ENCODE measurements at places on chromosomes 5 and 9.

DNA sequence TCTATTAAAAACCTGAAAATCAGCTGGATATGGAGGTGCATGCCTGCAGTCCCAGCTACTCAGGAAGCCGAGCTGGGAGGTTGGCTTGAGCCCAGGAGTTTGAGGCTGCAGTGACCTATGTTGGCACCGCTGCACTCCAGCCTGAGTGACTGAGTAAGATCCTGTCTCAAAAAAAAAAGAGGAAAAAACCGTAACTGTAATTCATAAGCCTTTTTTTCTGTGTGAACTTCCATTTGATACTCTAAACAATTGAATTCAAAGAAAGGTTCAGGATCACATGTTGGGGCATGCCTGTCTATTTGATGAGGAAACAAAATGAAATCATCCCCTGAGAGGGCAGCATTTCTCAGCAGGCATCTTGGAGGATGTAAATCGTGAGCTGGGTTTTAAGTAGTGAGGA lies 38.8 kb downstream of the ITGA2 start:
- no peak overlapping the region for H3K27ac ChIP-seq
- no peaks in the 10 kb centered on the region for H3K27me3 ChIP-seq
- H3K4me1 ChIP-seq, result peaks cover 40% of the 10 kb centered on the region
- H3K36me3 ChIP-seq, result no peaks in the 10 kb centered on the region

DNA sequence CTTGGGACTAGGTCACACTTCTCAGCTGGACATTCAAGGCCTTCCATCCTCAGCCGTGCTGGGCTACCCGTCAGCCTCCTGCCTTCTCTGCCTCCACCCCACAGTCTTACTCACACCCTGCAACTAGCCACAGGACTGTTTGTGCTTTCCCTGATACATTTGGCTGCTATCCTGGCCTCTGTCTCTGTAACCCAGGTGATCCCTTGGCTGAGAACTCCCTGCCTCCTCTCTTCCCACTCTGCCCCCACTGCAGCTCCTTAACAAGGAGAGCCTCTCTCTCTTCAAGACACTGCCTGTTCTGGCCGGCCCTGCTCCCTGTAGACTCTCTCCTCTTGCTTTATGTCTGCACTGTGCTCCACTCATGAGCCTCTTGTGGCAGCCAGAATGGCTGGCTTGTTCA lies 120.6 kb downstream of the MSX2 start:
- no peak for DNase-seq
- no peaks in the 10 kb centered on the region for H3K36me3 ChIP-seq
- no peak overlapping the region for H3K4me3 ChIP-seq
- no peaks in the 10 kb centered on the region for H3K4me1 ChIP-seq

DNA sequence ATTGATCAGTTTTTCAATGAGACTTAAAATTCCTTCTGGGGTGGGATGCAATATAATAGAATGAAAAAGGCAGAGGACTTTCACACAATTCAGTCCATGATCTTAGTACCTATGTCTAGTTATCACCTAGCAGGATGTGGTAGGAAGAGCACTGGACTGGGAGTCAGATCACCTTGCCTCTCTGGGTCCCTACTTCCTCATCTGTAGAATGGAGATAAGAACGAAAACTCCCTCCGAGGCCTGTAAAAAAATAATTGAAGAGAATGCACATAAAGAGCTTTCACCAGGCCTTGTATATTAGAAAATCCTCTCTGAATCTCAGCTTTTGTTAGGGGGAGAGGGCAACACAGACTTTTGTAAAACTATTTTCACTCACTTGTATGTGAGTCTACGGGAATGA lies 681 bp upstream of the TMEFF1 start:
- DNase-seq, result no peak
- H3K27me3 ChIP-seq, result peaks cover 13% of the 10 kb centered on the region
- H3K36me3 ChIP-seq, result no peaks in the 10 kb centered on the region
- no peak overlapping the region for H3K27ac ChIP-seq
- peaks cover 17% of the 10 kb centered on the region for H3K4me1 ChIP-seq

DNA sequence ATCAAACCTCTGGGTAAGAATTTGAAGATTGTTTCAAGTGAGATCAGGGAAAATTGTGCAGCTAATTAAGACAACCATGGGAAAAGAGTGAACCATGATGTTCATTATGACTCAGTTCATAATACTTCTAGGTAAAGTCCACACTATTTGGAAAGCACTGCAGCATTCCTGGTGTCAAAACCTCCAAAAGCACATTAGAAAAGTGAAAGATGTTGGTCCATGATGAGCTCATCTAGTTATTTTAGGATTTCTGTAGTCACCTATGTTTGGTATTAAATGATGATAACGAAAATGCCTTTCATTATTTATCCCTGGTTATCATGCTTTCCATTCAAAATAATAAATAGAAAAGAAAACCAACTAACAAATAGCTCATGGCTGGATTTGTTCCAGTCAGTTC lies 49.1 kb downstream of the PTCD2 start:
- no peak for DNase-seq
- no peaks in the 10 kb centered on the region for H3K36me3 ChIP-seq
- no peak overlapping the region for H3K4me3 ChIP-seq
- no peaks in the 10 kb centered on the region for H3K27me3 ChIP-seq
- H3K4me1 ChIP-seq, result peaks cover 14% of the 10 kb centered on the region
- no peak overlapping the region for H3K27ac ChIP-seq

- H3K4me3 ChIP-seq, result no peak overlapping the region
- H3K36me3 ChIP-seq, result no peaks in the 10 kb centered on the region
- no peak overlapping the region for H3K27ac ChIP-seq
- H3K4me1 ChIP-seq, result peaks cover 9% of the 10 kb centered on the region
Measured at GRCh38 chr5:58761407-58761806, 178.5 kb downstream of the RAB3C start.

GRCh38 chr5:27962198-27962597 lies 923.8 kb upstream of the CDH9 start:
- H3K4me3 ChIP-seq, result no peak overlapping the region
- H3K36me3 ChIP-seq, result no peaks in the 10 kb centered on the region
- H3K27me3 ChIP-seq, result no peaks in the 10 kb centered on the region
- no peak for DNase-seq
- H3K27ac ChIP-seq, result no peak overlapping the region
- H3K4me1 ChIP-seq, result no peaks in the 10 kb centered on the region

GRCh38 chr5:40046792-40047191 lies 622.0 kb upstream of the DAB2 start:
- H3K4me1 ChIP-seq, result no peaks in the 10 kb centered on the region
- no peaks in the 10 kb centered on the region for H3K27me3 ChIP-seq
- no peaks in the 10 kb centered on the region for H3K36me3 ChIP-seq
- no peak for DNase-seq
- no peak overlapping the region for H3K4me3 ChIP-seq

- H3K4me3 ChIP-seq, result no peak overlapping the region
- H3K27ac ChIP-seq, result no peak overlapping the region
- peaks cover 4% of the 10 kb centered on the region for H3K27me3 ChIP-seq
Measured at GRCh38 chr9:87836951-87837705, 45.5 kb upstream of the SPATA31E1 start.

- no peaks in the 10 kb centered on the region for H3K36me3 ChIP-seq
- no peak overlapping the region for H3K27ac ChIP-seq
Measured at GRCh38 chr5:59682542-59682941, 211.0 kb downstream of the PDE4D start.

DNA sequence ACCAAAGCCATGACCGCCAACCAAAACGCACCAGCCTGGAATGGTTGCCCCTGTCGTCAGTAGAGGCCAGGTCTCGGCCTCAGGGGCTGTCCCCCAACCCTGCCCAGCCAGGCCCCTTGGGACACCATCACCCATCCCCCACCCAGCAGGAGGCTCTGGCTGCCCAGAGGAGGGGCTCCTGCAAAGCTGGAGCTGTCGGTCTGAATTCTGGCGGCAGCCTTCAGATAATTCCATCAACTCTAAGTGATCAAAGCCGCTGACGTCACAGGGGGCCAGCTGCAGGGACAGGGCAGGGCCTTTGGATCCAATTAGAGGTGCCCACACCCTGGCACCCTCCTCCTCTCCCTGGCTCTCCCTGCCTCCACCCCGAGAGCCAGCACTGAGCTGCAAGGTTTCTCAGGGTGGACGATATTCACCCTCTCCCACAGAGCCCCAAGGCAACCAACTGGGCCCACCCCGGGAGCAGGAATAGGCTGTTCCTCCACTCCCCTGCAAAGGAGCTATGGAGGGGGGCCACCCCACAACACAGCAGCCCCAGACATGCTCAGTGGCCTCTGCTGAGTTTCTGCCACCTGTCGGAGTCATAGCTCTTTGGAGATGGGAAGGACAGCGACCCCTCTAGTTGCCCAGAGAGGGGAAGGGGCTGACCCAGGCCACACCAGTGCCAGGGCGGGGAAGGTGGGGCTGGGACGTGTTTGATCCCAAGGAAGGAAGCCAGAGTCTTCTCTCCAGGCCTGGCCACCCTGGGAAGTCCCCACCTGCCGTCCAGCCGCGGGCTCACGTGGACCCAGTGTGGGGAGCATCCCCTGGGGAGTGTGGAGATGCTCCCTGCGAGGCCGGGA lies 78.4 kb downstream of the NTNG2 start:
- peak; percentile 75 for DNase-seq
- H3K4me3 ChIP-seq, result peak overlapping the region; percentile 75
- H3K27ac ChIP-seq, result no peak overlapping the region
- H3K36me3 ChIP-seq, result no peaks in the 10 kb centered on the region
- peaks cover 21% of the 10 kb centered on the region for H3K27me3 ChIP-seq

DNA sequence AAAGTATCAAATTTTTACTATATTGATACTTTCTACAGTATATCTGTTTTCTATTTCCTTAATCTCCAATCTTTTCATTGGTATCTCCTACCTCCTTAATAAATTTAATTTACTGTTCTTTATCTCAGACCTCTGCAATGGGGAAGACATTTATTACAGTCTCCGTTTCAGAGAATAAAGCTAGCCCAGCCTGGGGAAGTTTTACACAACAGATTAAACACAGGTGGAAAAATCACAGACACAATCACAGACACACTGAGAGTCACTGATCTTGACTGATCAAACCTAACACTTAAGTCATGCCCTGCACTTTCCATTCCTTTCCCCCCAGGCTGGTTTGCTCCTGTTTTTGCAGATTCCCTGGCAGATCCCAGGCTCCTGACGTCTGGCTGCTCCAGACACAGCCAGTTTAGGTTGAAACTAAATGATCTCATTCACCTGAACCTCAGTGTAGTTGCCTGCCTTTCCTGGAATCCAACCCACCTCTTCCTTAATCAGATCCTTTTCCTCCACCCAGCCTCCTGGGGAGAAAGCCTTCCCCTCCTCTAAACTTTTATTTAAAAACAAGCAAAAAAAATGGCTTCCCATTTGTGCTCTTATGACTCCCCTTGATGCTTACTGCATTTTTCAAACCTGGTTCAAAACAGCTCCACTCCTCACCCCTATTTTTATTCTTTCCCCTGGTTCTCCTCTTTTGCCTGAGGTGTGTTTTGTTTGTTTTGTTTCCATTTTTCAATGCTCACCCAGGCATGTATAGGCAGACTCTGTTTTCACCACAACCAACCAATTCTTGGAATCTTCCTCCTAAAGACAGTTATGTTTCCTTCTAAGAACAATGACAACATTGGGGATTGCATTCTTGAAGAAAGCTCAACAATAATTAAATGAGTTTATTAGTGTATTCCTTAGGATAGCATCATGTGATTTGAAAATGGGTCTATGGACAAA lies 29.5 kb upstream of the OSMR start:
- H3K36me3 ChIP-seq, result no peaks in the 10 kb centered on the region
- DNase-seq, result no peak
- no peak overlapping the region for H3K4me3 ChIP-seq

- DNase-seq, result no peak
- peaks cover 21% of the 10 kb centered on the region for H3K4me1 ChIP-seq
- H3K36me3 ChIP-seq, result no peaks in the 10 kb centered on the region
- H3K27me3 ChIP-seq, result no peaks in the 10 kb centered on the region
Measured at GRCh38 chr9:35079041-35079425, 709 bp downstream of the FANCG start.

- DNase-seq, result no peak
- no peak overlapping the region for H3K4me3 ChIP-seq
- H3K27me3 ChIP-seq, result no peaks in the 10 kb centered on the region
- H3K4me1 ChIP-seq, result no peaks in the 10 kb centered on the region
- no peak overlapping the region for H3K27ac ChIP-seq
Measured at GRCh38 chr5:147685993-147686392, 96.5 kb downstream of the JAKMIP2 start.

DNA sequence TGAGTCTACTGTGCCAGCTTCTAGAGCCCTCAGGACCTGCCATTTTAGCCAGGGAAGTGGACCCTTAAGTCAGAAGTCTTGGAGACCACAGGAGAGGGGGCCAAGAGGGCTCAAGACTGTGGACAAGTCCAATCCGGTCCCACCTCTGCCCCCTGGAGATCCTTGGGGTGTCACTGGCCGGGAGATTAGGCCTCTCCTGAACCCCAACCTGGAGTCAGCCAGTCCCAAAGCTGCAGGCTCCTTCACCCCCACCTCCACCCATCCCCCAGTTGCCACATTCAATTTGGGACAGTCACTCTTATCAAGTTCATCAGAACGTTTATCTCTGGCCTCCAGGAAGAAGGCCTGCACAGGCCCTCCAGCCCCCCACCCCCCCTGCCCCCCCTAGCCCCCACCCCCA lies 290 bp downstream of the SLC23A1 start:
- peaks cover 44% of the 10 kb centered on the region for H3K4me1 ChIP-seq
- DNase-seq, result no peak
- H3K27me3 ChIP-seq, result no peaks in the 10 kb centered on the region
- H3K27ac ChIP-seq, result no peak overlapping the region

- no peak overlapping the region for H3K4me3 ChIP-seq
- H3K27me3 ChIP-seq, result no peaks in the 10 kb centered on the region
- H3K4me1 ChIP-seq, result peaks cover 6% of the 10 kb centered on the region
- no peak overlapping the region for H3K27ac ChIP-seq
- peaks cover 36% of the 10 kb centered on the region for H3K36me3 ChIP-seq
- DNase-seq, result no peak
Measured at GRCh38 chr5:1093361-1093760, 18.5 kb downstream of the SLC12A7 start.

- no peak for DNase-seq
- no peaks in the 10 kb centered on the region for H3K4me1 ChIP-seq
- H3K36me3 ChIP-seq, result no peaks in the 10 kb centered on the region
- H3K4me3 ChIP-seq, result no peak overlapping the region
- no peak overlapping the region for H3K27ac ChIP-seq
Measured at GRCh38 chr5:158351485-158352125, 492.7 kb upstream of the CLINT1 start.

- no peak for DNase-seq
- no peaks in the 10 kb centered on the region for H3K4me1 ChIP-seq
- H3K36me3 ChIP-seq, result no peaks in the 10 kb centered on the region
Measured at GRCh38 chr5:127840198-127840524, 137.0 kb downstream of the CCDC192 start.

- H3K27me3 ChIP-seq, result no peaks in the 10 kb centered on the region
- no peak for DNase-seq
- no peak overlapping the region for H3K4me3 ChIP-seq
Measured at GRCh38 chr5:172266676-172267092, 16.9 kb downstream of the UBTD2 start.
